Lung microvascular endothelial cell (primary cell): ENCODE measurements at places on chromosomes 6 and 20.

DNA sequence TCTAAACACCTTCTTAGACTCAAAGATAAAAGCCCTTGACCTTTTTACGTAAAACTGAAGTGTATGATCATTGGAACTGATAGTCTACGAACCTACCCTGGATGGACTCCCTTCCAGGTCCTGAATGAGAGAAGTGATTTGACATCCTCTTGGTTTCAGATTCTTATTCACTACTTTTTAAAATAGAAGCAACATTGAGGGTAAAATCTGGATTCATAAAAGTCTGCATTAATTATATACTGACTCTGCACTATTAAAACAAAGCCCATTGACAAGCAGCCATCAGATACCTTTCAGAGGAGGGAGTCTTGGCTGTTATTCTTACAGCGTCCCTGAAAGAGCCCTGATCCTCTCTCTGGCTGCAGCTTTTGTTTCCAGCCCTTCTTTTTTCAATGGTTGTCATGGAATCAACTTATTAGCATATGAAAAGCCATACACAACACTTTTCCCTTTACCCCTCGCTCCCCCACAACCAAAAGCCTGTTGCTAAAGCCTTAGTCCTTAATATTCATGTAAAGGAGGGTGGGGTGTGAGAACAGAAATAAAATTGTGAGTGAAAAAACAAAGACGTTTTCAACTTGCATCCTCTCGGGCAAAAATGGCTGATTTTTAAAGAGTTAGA lies 270.0 kb upstream of the MARCKS start:
- DNase-seq = no peak

- no peak for DNase-seq
Measured at GRCh38 chr6:142790257-142790656, 154.7 kb downstream of the HIVEP2 start.

DNA sequence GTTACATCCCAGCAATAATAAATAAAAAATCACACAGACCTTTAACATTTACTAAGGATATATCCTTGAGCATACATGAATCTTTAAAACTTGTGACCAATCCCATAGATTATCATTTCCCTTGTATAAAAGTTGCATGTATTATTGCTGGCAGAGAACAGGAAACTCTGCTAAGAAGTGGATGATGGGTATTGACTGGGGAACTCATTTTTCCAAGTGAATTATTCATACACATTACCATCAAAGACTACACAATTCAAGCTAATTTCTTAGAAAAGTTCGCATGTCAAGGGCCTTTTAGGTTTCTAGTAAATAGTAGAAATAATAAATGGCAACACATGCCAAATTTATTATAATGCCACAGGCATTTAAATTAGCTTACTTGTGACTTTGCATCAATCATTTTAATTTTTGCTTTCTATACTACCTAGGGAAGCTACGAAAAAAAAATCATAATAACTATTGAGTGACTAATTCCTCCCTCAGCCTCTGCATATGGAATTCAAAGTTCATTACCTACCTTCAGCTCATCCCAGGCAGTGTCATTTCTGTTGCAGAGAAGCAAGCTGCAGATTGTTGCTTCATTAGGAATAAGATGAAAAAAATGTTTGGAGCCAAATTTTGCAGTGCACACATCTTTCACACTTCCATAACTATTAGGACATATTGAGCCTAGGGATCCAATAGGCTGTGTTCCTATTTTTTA lies 25.8 kb downstream of the MKKS start:
- DNase-seq = no peak

- no peak for DNase-seq
Measured at GRCh38 chr6:170084166-170084730, 206.6 kb downstream of the DLL1 start.
